Hippocampal formation (tissue), 2 donors: ENCODE measurements at places on chromosomes 2 and 18.
A peak's percentile ranks its signal among the peaks of the same experiment; 100 is the strongest.

- no peak for DNase-seq
These were observed 155.6 kb upstream of the GLI2 start for GRCh38 chr2:120579916-120580685.

DNA sequence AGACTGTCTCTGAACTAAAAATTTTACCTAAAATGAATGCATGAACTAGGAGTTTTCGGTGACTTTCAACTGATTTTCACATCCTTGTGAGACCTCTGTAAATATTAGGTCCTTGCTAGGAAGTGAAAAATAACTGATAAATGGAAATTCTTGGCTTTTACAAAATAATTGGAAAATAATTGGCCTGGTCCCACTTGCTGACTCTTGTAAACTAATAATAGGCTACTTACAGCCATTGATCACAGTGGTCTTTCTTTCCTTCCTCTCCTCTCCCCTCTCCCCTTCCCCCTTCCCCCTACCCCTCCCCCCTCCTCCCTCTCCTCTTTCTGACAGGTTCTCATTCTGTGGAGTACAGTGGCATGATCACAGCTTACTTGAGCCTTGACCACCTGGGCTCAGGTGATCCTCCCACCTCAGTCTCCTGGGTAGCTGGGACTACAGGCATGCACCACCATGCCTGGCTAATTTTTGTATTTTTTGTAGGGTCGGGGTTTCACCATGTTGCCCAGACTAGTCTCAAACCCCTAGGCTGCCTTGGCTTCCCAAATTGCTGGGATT, 38.3 kb downstream of the UGP2 start:
- DNase-seq: no peak

GRCh38 chr2:80592106-80592505, 287.6 kb upstream of the LRRTM1 start:
- DNase-seq: no peak

GRCh38 chr2:216838151-216838550, 21.7 kb downstream of the TNP1 start:
- no peak for DNase-seq

GRCh38 chr2:219086196-219086595, 25.5 kb upstream of the IHH start:
- DNase-seq: no peak

GRCh38 chr2:71646028-71646427, 192.7 kb downstream of the DYSF start:
- no peak for DNase-seq

DNA sequence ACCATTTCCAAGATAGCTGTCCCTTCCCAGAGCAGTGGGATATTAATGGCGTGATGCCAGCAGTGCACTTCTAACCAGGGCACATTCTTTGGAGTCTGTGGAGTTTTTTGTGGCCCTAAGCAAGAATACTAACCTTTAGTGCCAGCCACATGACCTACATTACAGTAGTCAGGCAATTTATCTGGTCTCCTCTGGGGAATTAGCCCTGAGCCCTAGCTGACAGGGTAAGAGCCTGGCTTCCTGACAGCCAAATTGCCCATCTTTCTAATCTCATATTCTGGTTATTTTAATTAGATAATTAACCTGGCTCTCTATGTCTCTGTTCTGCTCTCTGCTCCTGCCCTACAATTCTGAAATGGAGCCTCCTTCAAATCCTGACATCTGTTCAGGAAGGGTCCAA, 5.2 kb downstream of the PFN4 start:
- DNase-seq: no peak

- no peak for DNase-seq
These were observed 11.1 kb downstream of the OTOF start for GRCh38 chr2:26466662-26467310.

DNA sequence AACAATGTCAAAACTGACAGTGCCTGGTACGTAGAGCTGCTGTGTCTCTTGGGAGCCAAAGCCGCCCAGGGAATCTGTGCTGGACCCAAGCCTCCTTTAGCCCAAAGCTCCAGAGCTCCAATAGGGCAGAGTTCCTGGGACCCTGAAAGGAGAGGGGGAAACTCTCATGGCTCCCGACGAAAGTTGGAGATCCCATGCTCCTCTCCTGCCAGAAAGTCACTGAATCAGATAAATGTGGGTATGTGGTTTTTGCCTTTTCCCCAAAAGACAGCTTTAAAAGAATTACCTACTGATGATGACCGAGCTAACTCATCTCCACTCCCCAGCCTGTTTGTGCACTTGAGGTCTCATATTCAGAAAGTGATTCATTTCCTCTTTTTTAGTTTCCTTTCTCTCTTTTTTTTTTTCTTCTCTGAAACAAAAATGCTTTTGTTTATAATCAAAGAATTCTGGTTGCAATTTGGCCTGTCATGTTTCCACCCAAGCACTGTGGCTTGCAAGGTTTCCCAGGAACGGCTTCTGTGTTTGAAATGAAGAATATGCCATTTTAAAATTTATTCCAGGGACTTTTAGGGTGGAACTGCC, 14.1 kb upstream of the PMAIP1 start:
- no peak for DNase-seq

GRCh38 chr2:18180031-18180610, 301.7 kb downstream of the KCNS3 start:
- DNase-seq: no peak

- no peak for DNase-seq
These were observed 131.7 kb upstream of the CREB1 start for GRCh38 chr2:207397917-207398655.

- DNase-seq: peak; percentile 65
These were observed 64.1 kb downstream of the CHRNA1 start for GRCh38 chr2:174699993-174700766.

DNA sequence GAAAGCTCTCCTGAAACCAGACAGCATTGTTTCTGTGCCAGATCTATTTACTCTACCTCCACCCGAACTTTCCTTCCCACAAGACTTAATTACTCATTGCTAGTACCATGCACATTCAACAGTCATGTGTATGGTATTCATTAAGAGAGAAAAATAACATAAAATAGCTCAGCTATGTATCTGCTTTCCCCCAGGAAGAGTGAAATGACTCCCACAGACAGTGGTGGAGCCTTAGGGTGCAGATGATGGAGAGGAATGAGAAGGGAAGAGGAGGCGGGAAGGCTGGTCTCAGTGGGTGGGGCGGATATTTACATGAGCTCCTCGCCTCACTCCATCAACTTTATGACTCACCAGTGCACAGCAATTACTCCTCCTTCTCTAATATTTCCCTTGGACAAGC, 724.5 kb downstream of the EPHA4 start:
- no peak for DNase-seq

GRCh38 chr2:176468457-176469113, 199.3 kb downstream of the MTX2 start:
- DNase-seq: no peak

DNA sequence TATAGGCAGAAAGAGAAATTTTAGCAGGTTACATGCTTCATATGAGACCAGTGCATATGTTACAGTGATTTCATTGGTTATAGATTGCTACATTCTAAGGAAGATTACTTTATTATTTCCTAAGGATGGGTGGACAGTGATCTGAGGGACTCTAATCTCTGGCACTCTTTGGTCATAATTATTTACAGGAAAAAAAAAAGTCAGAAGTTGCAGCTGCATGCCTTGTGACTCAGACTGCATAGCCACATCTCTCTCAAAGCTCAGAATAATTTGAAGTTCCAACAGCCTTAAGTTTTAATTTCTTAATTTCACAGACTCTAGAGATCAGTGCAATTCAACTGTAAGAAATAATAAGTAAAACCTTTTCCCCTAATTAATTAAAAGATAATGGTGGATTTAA, 27.1 kb upstream of the BARD1 start:
- no peak for DNase-seq

DNA sequence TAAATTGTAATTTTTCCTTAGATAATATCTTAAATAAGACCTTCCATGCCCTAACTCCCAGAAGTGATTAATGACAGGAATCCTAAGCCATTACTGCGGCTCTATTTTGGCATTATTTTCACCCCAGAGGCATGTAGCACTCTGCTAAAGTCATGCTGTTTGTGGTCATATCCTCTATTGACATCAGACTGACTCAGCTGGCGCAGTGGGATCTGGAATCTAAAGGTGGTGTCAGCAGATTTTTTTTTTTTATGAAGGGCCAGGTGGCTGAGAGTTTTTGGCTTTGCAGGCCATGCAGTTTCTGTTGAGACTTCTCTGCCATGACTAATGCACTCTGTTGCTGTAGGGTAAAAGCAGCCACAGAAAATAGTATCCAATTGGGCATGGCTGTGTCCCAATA, 64.1 kb upstream of the ACVR1C start:
- DNase-seq: no peak

- DNase-seq: no peak
These were observed 6.9 kb downstream of the HSBP1L1 start for GRCh38 chr18:79971211-79971952.

GRCh38 chr2:226649201-226649600, 150.4 kb downstream of the IRS1 start:
- no peak for DNase-seq

DNA sequence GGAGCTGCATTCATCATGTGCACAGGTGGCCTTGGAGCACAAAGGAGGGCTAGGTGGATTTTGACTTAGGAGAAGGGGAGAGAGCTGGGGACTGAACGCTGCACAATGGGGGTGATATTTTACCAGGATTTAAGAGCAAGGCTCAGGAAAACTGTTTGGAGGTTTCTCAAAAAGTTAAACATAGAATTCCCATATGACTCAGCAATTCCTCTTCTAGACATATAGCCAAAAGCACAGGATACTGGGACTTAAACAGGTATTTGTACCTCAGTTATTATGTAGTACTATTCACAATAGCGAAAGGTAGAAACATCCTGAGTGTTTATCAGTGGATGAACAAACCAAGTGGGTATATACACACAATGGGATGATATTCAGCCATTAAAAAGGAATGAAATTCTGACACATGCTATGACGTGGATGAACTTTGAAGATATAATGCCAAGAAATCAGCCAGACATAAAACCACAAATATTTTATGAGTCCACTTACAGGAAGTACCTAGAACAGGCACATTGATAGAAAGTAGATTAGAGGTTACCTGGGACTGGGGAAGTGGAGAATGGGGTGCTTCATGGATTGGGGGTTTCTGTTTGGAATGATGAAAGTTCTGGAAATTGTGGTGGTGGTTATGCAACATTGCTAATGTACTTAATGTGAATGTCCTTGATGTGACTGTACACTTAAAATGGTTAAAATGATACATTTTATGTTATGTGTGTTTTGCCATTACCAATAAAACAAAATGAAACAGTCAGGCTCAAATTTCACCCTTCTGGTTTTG, 216.9 kb downstream of the HAUS1 start:
- DNase-seq: no peak

DNA sequence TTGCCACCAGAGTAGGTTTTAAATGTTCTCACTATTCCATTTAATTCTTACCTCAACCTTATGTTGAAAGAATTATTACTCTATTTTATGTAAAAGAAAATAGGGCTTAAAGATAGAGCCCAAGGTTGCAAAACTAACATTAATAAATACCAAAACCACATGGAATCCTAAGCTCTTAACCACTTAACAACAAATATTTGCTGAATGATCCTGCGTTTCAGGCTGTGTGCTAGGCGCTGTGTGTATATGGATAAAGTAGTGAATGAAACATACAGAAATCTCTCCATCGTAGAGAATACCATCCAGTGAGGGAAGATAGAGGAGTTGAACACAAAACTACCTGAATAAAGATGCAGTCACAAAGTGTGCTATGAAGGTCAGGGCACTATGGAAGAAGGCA, 485.1 kb downstream of the THSD7B start:
- DNase-seq: no peak

- DNase-seq: no peak
These were observed 42.4 kb upstream of the TACR1 start for GRCh38 chr2:75241696-75242095.
